ENCODE measurements at places on chromosomes 4 and X.

DNA sequence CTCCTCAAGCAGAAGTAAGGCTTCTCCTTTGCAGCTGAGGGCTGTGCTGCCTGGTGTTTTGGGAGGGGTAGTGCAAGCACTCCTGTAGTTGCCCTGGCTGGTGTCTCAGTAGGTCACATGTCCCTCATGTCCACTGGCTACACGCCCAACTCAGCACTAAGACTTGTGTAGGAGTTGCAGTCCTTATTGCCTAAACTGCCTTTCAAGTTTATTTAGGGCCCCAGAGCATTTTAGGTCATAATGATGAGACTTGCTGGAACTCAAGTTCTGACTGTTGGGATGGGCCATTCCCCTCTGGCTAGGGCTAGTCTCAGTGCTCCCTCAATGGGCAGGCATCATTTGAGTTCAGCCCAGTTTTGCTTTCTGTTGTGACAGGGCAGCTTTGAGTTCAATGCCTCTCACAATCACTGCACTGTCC, 44.1 kb downstream of the PPM1K start:
- no peak for DNase-seq

- no peak for DNase-seq
These were observed 664.5 kb upstream of the HTR2C start for GRCh38 chrX:113919387-113919786.

- DNase-seq: no peak
These were observed 158.5 kb upstream of the S100G start for GRCh38 chrX:16491461-16491860.

DNA sequence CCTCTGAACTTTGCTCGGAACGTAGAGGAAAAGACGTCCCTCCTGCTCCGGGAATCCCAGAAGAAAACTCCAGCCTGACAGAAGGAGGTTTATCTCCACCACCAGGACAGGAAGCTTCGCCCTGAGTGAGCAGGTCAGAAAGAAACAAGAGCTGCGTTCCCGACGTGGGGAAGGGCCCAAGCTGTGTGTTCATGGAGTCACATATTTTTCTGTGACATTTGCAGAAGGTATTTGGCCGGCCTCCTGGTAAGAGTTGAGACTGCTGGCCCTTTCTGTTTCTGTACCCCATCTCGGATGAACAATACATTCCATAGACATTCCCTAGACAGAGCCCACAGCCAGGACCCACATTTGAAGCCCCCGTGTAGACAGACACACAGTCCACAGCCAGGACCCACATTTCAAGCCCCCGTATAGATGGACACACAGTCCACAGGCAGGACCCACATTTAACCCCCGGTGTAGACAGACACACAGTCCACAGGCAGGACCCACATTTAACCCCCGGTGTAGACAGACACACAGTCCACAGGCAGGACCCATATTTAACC, 230.8 kb downstream of the SHOX start:
- DNase-seq: no peak

- DNase-seq: no peak
These were observed 261.1 kb upstream of the PLCXD1 start for GRCh38 chrX:19912-20571.

Data from H54 (cell line).